ENCODE measurements at places on chromosomes 1 and 21.

- DNase-seq, result no peak
Measured at GRCh38 chr21:26057477-26058170, 112.9 kb downstream of the APP start.

- no peak for DNase-seq
Measured at GRCh38 chr1:55988963-55989452, 590.4 kb downstream of the PLPP3 start.

- DNase-seq, result no peak
Measured at GRCh38 chr1:99917214-99917613, 52.6 kb upstream of the SLC35A3 start.

- no peak for DNase-seq
Measured at GRCh38 chr1:243469497-243469896, 213.7 kb downstream of the SDCCAG8 start.

DNA sequence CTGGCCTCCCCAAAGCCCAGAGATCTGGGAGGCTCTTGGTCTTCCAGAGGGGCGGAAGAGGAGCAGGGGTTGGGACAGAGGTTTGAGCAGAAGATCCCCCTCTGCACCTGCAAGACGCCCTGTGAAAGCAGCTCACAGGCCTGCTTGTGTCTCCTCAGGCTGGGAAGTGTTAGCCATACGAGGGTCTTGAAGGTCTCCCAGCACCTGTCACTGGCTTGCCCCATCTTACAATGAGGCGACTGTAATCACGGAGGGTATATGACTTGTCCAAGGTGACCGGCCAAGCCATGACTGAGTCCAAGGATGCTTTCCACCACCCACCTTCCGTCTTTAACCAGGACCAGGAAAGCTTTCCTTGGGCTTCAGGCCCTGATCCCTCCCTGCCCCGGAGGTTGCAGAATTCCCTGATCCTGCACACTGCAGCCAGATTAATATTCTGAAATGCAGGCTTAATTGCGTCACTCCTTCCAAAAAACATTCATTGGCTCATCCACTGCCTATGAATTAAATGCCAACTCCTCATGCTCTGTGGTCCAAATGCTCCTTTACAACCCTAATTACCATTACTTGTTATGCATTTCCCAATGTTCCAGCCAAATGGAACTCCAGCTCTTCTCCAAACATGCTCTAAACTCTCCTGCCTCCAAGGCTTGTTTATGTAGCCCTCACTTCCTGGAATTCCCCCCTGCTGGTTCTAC, 64.0 kb downstream of the DDX20 start:
- DNase-seq, result no peak

Measured in iPS-NIHi11 (cell line).